Kidney tubule cell (primary cell): ENCODE measurements at places on chromosomes 12 and 14.

GRCh38 chr14:29735459-29735858 lies 192.2 kb downstream of the PRKD1 start:
- DNase-seq, result no peak

GRCh38 chr12:132710405-132711079 lies at the start of gene PGAM5:
Gene PGAM5, plus strand, starts transcription at chr12:132710842. Its CDS starts 35 bp downstream, at chr12:132710877.
- DNase-seq, result peak; percentile 95

- DNase-seq, result no peak
Measured at GRCh38 chr12:94047781-94048567, 100.4 kb upstream of the PLXNC1 start.

GRCh38 chr14:74853581-74853980 lies 22.4 kb downstream of the PROX2 start:
- no peak for DNase-seq

DNA sequence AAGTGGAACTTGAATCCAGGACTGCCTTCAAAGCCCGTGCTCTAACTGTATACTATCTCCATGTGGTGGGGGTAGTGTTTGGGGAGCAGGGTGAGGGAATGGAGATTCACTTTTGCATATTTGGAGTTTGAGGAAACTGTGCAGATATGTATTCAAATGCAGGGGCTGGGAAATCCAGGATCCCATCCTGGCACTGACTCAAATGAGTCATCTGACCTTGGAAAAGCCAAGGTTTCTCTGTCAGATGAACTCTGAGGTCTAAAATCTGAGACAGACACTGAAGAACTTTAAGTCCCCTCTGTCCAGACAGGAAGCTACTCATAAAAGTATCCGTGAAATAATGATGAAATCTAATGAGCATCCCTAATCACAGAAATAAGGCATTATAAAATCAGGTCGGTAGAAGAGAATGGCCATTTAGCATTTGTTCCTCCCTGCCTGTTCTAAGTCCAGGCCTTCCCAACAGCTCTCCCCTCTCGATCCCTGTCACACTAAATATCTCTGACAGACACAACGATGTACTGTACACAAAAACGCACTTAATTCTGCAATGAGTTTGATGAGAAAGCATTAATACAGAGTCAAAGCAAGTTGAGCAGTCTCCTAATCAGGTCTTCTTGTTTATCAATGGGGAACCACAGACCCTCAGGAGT lies 14.4 kb downstream of the NIN start:
- DNase-seq, result peak; percentile 49

GRCh38 chr14:101044741-101045140 lies 141.2 kb upstream of the RTL1 start:
- DNase-seq, result no peak

DNA sequence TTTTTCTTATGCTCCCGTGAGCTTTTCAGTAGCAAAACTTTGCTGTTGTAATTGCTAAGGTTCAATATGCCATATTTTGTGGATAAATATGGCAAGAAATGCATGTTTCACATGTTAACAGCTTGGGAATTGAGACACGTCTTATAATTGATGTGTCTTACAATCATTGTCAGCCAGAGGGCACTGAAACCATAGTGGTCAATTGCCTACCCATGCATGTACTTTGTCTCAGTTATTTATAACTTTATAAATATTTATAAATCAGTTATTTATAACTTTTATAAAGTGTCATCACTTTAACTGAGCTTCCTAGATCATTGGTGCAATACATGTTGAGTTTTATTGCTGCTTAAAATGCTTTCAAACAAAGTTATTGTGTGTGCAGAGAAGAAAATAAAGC lies 82.0 kb downstream of the CATSPERB start:
- DNase-seq, result peak; percentile 47

GRCh38 chr12:45342848-45343247 lies 127.0 kb downstream of the ANO6 start:
- no peak for DNase-seq

DNA sequence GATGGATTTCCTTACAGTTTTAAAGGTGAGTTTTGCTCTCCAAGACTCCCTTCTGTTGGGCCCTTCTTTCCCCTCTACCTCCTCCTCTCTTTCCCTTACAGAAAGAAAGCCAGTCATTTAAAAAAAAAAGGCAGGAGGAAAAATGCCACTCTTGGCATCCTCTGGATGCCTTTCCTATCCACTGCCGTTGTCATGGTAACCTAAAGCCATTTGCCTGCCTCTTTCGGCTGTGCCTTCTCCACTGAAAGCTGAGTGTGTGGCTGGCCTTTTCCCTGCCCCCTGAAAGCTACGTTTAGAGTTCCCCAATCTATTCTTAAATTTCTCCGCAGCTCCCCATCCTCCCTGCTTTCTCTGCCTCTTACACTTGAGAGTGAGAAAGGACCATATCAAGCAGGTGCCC lies 67.1 kb downstream of the TUNAR start:
- DNase-seq, result no peak

GRCh38 chr14:68966872-68967301 lies 12.2 kb downstream of the ACTN1 start:
- DNase-seq, result no peak

GRCh38 chr14:75437201-75438143 lies 9.7 kb downstream of the JDP2 start:
- no peak for DNase-seq

- peak; percentile 61 for DNase-seq
Measured at GRCh38 chr14:86022031-86022629, 492.2 kb downstream of the FLRT2 start.

DNA sequence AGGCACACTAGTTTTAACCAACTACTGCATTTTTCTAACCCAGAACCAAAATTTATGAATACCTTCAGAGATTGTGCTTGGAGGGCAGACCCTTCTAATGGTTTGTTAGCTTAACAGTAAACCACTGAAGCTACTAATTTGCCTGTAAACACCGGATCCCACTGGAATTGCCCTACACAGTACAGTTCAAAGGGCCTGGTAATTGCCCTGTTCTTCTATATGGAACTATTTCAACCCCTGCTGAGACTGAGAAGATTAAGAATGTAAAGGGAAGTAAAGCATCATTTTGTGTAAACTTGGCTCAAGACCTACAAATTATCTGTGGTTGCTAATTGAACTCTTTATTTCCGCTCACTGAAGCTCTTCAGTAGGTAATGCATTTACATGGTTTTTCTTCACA lies 468.1 kb downstream of the NPAS3 start:
- no peak for DNase-seq

DNA sequence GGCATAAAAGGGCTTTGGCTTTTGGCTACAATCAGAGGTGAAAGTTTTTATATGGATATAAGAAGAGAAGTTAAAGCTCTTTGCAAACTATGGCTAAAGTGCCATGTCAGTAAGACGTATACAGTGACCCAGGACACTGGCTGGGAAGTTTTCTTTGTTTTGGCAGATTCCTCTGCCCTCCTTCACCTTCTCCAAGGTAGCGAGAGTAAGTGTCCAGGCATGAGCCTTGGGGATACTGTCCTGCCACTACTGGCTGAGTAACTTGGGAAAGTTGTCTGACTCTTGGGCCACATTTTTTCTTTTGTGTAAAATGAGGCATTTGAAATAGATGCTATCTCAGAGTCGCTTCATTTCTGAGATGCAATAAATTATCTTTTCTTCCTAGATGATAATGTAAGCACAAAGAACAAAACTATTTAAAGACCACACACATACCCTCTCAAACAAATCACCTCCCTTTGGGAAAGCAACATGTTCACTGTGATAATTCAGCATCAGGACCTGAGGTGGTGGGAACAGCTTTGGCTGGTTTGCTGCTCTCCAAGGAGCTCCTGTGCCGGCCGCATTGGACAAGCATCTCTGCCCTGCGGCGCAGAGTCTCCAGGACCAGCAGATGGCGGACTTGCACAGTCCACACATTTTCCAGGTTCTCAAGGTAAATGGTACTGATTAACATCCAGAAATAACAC lies 106.3 kb downstream of the PTCSC3 start:
- peak; percentile 79 for DNase-seq

DNA sequence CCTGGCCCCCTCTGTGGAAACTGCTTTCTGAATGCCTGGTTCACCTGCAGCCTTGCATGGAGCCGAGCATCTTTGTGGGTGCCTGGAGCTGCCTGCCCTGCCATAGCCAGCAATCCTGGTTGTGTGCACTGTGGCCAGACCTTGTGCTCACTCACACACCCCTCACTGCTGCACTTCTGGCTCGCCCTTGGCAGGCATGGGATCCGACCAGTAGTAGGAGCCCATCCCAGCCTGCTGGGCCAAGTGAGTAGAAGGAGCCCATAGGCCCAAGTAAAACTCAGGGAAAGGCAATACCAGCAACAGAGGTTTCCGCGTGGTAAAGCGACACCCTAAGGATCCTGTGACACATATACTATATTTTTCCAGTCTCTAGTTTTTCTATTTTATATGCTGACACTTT lies 270.0 kb upstream of the NAV3 start:
- DNase-seq, result no peak

DNA sequence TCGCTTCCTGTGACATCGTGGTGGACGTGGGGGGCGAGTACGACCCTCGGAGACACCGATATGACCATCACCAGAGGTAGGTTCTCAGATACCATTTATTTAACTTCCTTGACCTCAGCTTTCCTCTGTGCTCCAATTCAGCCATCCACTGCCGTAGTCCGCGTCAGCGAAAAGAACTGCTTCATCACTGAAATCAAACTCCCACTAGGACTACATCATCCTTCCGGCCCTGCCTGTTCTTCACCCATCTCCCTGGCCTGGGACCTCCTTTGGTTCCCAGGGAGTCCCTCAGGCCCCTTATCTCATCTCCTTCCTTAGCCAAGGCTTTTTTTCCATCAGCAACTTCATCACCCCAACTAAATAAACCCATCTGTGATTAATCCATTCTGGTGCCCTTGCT lies 692 bp downstream of the MYG1 start:
- peak; percentile 30 for DNase-seq

DNA sequence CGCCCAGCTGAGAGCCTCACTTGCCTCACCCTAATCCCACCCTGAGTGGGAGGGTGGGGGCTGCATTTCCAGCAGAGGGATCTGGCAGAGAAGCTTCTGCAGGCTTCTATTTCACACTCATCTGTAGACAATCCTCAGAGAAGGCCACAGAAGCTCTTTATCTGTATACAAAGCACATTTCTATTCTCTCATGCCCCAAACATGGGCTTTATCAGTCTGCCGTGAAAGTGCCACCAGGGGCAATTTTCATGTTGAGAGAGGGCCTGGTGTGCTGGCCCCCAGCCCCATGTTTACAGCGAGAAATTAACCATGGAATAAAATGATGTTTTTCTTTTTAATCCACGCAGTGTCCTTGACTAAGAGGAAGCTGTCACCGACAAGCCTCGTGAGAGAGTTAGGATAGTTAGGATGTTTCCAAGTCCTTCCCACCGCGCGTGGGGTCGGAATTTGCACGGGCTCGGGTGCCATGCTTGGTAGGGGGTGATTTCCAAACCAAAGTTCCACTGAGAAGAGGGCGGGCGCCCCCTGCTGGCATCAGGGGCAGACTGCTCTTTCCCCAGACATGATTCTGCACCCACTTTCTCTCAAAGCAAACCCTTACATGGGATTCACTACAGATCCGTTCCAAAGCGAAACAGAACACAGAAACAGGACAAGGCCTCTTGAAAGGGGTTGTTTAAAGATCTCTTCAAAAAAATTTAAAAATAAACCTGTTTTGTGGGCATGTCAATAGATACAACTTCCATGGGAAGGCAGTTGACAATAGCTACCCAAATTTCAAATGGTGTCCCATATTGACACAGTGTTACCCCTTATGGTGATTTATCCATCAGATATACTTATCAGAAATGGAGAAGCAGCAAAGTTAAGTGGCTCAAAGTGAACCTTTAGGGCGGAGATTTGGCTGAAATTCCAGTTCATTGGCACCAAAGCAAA lies 19.4 kb downstream of the BDKRB1 start:
- peak; percentile 62 for DNase-seq

DNA sequence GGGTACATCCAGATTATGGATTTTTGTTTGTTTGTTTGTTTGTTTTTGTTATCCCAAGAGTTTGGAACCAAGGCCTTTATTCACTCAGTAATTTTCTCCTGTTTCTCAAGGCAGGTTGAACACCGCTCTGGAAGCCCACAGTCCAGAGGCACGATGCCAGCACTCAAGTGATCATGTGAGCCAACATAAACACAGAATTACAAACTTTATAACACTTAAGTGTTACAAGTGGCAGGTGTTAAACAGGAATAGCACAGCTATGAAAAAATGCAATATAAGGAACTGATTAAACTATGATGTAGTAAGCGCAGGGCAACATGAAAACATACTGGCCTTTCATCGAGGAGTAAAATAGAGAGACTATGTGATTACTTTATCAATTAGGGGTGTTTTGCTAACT lies 1885.8 kb upstream of the SEL1L start:
- no peak for DNase-seq

- no peak for DNase-seq
Measured at GRCh38 chr12:68115281-68115680, 44.3 kb downstream of the IFNG start.

- DNase-seq, result no peak
Measured at GRCh38 chr14:66076176-66076575, 410.0 kb upstream of the CCDC196 start.

DNA sequence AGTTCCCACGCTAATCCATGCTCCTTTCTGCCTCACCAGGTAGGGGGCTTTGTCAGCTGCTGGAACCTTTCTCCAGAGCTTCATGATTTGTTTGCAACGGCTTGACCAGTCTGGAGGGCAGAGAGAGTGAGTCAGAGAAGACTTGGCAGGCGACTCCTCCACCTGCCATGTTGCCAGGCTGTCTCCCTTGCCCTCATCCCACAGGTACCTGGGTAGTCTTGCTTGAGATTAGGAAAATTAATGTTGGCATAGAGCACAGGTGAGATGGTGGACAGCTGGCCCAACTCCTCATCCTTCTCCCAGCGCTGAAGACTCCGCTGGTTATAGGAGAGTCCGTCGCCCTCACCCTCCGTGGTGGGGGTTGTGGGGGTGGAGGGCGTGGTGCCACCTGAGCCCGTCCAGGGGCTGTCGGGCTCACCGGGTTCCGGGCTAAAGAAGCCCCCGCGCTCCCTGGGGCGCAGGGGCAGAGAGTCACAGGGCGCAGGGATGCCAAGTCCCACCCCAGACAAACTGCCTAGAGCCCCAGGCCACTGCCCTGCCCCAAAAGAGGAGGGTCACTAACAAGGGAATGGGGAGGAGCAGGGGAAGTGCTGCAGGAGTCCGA lies 18.6 kb downstream of the KMT2D start:
- peak; percentile 13 for DNase-seq

GRCh38 chr12:100706033-100706432 lies 88.5 kb upstream of the ANO4 start:
- peak; percentile 99 for DNase-seq

GRCh38 chr12:6110006-6110405 lies 14.5 kb downstream of the VWF start:
- peak; percentile 16 for DNase-seq

- DNase-seq, result no peak
Measured at GRCh38 chr14:73234029-73234428, 3.3 kb upstream of the PAPLN start.

GRCh38 chr12:90915353-90915752 lies 39.6 kb downstream of the CCER1 start:
- DNase-seq, result no peak

- DNase-seq, result no peak
Measured at GRCh38 chr12:121188227-121188626, 21.7 kb upstream of the P2RX4 start.
